C1 segment of cervical spinal cord (tissue), 14 donors: ENCODE measurements at places on chromosomes 1 and 21.
A peak's percentile ranks its signal among the peaks of the same experiment; 100 is the strongest.

- no peak for DNase-seq
Measured at GRCh38 chr1:28139025-28139712, 37.3 kb downstream of the PTAFR start.

DNA sequence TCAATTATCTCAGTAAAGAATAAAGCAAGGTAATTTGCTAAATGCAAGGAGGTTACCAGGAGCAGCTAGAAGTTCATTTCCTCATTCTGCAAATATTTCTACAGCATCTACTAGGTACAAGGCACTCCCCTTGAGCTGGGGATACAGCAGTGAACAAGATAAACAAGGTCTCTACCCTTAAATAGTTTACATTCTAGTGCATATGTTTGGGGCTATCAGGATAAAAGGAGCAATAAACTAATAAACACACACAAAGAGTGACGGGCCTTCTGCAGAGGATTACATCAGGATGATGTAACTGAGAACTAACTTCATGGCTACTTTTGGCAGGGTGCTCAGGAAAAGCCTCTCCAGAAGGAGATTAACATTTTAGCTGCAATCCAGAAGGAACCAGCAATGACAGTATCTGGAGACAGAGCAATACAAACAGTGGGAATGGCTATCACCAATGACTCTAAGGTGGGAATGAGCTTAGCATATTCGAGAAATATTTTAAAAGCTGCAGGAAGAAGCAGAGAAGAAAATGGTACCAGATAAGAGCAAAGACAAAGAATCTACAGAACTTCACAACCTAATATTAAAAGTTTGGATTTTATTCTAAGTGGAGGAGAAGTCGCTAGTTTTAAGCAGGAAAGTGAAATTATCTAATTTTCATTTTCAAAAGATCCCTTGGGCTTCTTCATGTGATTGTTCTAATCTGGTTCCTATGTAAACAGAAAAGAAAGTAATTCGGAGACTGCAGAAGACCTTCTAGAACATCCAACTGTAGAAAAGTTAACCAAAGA, 25.8 kb downstream of the TP53BP2 start:
- DNase-seq, result no peak

GRCh38 chr1:28296401-28297261, 32.2 kb upstream of the MED18 start:
- no peak for DNase-seq

DNA sequence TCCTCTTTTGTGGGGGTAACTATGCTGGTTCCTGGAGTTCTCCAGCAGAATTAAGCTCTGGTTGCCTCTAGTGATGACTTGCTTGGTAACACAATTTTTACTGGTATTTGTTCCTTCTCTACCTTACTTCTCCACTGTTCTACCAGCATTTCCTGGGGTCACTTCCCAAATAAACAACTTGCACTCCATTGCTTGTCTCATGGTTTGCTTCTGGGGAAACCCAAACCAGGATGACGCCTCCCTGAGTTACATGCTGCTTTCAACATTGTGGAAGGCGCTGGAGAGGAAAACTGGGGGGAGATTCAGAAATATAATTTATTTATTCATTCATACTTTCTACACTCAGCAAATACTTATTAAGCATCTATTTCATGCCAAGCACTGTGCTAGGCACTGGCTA, 55.3 kb upstream of the AK4 start:
- no peak for DNase-seq

- no peak for DNase-seq
Measured at GRCh38 chr1:211909395-211909794, 78.8 kb upstream of the LPGAT1 start.

GRCh38 chr1:66331658-66332547, 202.1 kb upstream of the SGIP1 start:
- peak; percentile 26 for DNase-seq

DNA sequence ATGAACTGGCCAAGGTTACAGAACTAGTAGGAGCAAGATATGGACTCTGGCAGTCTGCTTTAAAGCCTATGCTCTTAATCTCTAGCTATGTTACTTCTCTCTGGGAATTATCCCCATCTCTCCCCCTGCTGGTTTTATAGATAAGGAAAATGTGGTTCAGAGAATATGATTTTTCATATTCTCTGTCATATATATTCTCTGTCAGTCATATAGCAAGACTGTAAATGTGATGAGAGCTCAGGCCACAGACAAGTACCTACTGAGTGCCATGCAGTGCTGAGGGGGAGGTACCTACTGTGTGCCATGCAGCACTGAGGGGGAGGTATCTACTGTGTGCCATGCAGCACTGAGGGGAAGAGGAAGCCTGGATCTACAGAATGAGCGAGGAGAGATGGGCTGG, 220.3 kb upstream of the FGGY start:
- DNase-seq, result no peak

- DNase-seq, result no peak
Measured at GRCh38 chr21:19507682-19508260, 1104.2 kb upstream of the TMPRSS15 start.

- DNase-seq, result no peak
Measured at GRCh38 chr1:64240206-64240605, 36.8 kb downstream of the UBE2U start.
